ENCODE measurements at places on chromosomes 7 and 10.
A peak's percentile ranks its signal among the peaks of the same experiment; 100 is the strongest.

DNA sequence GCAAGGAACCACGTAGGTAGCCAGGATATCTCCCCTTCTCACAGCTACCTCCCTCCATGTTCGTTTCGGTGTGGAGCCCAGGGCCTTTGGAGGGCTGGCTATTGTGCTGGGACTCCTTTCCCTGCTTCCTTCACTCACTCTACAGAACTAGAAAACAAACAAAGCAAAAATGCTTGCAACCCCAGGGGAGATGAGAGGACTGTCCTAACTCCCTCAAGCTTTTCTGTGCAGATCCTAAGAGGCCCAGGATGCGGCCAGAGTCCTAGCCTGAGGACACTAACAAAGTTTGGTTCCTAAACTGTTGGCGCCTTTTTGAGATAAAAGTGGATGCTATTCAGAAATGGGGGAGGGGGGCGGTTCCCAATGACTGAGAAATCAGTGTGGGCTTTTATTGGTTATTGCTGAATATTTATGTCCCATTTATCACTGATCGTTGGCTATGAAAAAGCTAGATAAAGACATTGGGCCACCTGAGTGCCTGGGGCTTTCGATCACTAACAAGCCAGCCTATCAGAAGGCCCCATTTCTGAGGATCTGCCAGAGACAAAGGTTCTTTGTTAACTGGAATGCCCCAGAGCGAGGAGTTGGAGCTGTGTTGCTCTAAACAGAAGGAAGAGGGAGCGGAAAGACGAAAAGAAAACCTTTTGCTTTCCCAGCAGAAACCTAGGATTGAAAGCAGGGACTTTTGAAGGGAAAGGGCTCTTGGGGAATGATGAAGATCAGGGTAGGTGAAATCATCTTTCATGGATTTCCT lies 95.2 kb upstream of the EGR2 start:
- DNase-seq, result no peak

- DNase-seq, result no peak
These were observed 49.9 kb upstream of the NANOS1 start for GRCh38 chr10:118979661-118980060.

- DNase-seq, result no peak
These were observed 112.0 kb downstream of the NT5C2 start for GRCh38 chr10:103080891-103081581.

DNA sequence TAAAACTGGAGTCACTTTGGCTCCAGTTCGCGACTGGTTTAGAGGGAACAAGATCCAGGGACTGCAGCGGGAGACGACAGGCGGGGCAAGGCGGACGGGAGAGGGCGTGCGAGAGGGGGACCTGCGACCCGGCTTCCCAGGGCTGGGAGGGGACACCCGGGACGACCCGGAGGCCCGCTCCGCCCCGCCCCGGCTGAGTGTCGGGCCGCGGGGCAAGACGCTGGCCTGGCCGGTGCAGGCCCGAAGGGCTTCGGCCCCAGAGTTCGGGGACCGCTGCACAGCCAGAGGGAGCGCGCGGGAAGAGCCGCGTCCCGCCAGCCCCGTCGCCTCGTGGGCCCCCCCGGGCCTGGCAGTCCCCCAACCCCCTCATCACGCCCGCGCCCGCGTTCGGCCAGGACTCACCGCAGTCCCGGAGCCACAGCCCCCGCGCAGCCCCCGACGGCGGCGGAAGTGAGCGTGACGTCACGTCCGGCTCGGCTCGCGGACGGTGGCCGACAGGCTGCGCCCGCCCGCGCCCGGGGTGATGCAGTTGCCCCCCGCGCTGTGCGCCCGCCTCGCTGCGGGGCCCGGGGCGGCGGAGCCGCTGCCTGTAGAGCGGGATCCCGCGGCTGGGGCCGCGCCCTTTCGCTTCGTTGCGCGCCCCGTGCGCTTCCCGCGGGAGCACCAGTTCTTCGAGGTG lies at the start of the genes TUBGCP2 and ZNF511:
TUBGCP2 (minus strand) TSS at position 452 of the 679 bp plus-strand sequence. CDS start 5,931 bp downstream, outside the sequence.
ZNF511 (plus strand) TSS at position 494 of the 679 bp plus-strand sequence; CDS start at position 524, 30 bp downstream.
- DNase-seq, result peak; percentile 77

- DNase-seq, result peak; percentile 3
These were observed 173.9 kb upstream of the CDK1 start for GRCh38 chr10:60604342-60604741.

GRCh38 chr7:36317276-36317675 lies 72.4 kb upstream of the ANLN start:
- no peak for DNase-seq
